ENCODE measurements at places on chromosomes 7 and 10.

- peak; percentile 35 for DNase-seq
These were observed 73.4 kb downstream of the CAV1 start for GRCh38 chr7:116598278-116598677.

- no peak for DNase-seq
These were observed 106.1 kb downstream of the CRPPA start for GRCh38 chr7:16315280-16315679.

DNA sequence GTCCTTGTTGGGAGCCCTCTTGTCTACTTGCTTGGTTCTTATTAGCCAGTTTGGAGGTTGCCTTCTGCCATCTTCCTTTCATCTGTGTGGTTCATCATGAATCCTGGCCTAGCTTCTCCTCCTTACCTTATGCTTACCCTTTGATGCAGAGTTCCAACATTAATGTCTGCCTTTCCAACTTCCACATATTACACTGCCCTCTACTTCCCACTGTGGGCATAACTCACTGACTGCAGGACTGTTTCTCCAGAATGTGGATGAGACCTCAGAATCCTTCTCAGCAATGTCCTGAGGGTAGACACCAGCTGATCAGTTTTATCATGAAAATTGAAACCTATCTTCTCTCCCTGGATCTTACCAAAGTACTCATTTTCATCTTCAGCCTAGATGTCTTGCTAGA is 491.0 kb downstream of the LRMDA start:
- no peak for DNase-seq

GRCh38 chr7:89232-90019 is 102.9 kb upstream of the FAM20C start:
- DNase-seq, result peak; percentile 92

DNA sequence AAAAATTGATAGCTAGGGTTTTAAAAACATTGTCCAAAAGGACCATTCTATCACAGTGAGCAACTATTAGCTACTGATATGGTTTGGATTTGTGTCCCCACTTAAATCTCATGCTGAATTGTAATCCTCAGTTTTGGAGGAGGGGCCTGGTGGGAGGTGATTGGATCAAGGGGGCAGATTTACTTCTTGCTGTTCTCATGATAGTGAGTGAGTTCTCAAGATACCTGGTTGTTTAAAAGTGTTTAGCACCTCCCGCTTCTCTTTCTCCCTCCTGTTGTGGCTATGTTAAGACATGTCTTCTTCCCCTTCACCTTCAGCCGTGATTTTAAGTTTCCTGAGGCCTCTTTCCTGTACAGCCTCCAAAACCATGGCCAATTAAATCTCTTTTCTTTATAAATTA is 500.4 kb upstream of the POT1 start:
- no peak for DNase-seq

GRCh38 chr7:79504607-79505389 is 51.3 kb upstream of the MAGI2 start:
- no peak for DNase-seq

DNA sequence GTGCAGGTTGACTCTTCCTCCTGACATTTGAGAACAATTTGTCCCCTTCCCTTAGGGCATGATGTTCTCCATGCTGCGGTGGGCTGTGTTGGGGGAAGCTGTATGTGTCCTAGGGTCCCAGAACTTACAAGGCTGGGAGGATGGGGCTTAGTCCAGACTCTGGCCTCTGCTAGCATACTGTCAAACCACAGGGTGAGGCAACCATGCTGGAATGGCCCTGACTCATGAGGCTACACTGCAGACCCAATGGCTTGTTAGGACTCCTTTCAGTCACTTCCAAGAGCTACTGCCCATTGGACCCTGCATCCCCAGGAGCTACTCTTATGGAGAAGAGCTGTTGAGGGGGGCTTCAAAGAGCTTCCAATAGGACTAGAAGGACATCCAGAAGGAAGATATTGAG is 20.1 kb upstream of the FAM170B start:
- DNase-seq, result peak; percentile 63

DNA sequence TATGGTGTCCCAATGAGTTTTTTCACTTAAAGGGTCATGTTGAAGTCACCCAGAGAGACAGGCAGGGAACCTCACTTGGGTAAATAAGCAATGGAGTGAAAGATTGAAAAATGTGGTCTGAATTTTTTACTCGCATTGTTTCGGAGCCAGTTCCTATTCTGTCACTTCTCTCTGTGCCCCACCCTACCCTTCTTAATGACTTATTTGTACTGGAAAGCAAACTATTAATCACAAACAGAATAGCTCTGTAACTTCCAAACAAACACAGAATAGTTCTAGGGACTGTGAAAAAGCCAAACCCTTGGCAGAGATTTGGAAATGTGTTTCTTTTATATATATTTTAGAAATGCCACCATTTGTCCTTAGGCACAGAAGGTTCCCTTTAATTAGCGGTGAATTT is 76.0 kb downstream of the LRMDA start:
- DNase-seq, result no peak

DNA sequence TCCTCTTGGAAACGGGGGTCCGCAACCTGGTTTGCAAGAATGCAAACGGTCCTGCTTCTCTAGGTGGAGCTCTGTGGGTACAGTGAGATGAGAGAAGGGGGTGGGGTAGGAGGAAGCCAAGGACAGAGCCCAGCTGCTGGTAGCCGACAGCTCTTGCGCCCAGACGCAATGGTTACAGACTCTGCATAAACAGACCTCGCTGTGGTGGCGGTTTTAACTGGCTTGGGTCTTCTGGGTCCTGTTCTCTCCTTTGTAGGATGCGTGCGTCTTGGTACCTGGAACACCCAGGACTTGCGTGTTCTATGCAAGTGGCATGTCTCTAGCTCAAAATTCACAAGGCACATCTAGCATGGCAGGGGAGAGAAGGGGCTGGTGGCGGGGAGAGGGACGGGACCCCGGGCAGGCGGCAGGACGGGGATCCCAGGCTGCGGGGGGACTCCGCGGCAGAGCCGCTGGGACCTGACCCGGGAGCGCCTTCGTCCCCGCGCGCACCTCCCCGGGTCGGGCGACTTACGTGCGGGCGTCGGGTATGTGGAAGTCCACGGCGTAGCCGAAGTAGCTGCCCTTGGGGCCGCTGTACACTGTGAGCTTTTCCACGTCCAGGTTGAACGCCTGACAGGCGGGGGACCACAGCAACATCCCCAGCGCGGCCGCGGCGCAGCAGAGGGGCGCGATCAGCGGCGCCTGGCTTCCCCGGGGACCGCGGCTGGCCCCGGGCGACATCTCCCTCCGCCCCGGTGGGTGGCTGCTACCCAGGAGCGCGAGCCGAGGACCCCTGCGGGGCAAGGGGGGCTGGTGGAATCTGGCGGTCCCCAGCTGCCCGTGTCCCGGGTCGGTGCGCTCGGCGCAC is 448 bp downstream of the ITGA8 start:
- DNase-seq, result no peak

DNA sequence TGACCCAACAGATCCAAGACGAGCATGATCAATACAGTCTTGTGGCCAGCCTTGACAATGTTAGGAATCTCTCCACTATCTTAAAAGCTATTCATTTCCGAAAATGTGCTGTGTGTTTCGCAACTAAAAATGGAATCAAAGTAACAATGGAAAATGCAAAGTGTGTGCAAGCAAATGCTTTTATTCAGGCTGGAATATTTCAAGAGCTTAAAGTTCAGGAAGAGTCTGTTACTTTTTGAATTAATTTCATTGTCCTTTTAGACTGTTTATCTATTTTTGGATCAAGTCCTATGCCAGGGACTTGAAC is 24.3 kb upstream of the TIAL1 start:
- no peak for DNase-seq

DNA sequence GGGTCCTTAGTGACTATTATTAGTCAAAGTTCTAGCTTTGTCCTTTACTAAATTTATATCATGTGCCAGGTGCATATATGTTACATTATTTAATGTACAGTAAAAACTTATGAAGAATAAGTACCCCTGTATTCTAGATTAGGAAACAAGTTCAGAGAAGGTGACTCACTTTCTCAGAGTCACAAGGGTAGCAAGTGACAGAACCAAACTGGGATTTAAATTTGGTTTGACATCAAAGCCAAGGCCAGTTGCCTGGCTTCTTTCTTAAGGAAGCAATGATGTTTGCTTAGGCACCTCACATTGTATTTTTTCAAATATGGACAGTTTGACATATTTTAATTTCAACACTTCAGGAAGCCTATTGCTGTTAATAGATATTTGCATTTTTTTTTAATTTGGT is 2.5 kb downstream of the LSM8 start:
- no peak for DNase-seq

DNA sequence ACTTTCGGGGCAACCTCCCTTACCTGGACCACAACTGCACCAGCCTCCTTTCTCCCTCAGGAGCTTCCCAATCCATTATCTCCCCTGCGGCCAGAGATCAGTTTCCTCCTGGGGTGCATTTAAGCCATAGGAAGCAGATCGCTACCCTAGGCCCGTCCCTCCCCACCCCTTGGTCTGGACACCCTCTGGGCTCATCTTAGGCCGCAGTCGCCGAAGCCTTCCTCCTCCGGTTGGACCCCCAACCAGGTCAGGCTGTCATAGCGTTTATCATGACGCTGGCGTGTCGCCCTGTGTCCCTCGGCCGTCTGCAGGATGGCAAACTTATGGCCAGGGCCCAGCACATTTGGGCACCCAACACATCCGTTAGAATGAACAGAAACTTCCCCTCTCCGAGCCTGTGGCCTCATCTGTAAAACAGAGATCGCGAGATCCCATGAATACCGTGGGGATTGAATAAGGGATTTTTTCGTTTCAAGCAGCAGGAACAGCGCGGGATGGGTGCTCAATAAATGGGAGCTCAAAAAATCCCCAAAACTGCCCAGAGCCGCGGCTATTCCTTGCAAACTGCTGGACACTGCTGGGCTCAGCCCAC is 669 bp upstream of the AP5Z1 start:
- DNase-seq, result peak; percentile 70

DNA sequence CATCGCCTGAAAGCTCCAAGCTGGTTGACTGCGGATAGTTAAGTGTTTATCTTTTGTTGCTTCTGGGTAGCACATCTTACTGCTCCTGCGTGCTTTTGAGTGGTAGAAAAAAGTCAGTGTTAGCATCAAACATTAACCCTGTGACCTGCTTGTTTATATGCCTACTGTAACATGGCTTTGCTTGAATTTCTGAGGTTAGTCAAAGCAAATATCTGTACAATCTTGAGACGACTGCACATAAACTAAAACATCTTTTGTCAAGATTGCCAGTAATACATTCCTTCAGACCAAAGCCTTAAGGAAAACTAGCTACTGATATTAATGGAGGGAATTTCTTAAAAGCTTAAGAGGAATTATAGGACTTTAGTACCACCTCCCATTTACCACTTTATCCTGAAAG is 163.7 kb downstream of the BAMBI start:
- no peak for DNase-seq

DNA sequence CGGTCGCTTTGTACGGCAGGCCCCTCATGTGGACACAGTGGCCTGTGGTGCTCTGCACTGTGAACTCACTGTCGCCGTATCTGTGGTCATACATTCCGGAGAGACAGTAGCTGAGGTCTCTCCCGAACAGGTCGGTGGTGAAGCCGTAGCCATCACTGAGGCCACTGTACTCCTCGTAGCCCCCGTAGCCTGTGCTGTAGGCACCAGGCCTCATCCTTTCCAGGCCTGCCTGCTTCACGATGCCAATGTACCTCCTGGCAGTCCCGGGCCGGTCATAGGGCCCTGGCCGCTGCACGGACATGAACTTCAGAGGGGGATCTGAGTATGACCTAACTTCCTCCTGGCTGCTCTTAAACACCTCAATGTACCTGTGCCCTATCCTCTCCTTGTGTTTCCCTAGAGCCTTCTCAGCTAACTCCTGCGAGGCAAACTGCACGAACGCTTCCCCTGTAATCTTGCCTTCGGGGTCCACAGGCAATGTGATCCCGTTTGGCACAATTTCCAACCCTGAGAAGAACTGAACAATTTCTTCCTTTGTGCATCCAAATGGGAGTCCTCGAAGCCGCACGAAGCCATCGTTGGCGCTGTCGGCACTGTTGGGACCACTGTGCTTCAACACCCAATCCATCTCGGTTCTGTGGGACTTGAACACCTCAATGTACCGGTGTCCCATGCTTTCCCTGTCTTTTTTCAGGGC is 15.7 kb downstream of the FXYD4 start:
- DNase-seq, result no peak

DNA sequence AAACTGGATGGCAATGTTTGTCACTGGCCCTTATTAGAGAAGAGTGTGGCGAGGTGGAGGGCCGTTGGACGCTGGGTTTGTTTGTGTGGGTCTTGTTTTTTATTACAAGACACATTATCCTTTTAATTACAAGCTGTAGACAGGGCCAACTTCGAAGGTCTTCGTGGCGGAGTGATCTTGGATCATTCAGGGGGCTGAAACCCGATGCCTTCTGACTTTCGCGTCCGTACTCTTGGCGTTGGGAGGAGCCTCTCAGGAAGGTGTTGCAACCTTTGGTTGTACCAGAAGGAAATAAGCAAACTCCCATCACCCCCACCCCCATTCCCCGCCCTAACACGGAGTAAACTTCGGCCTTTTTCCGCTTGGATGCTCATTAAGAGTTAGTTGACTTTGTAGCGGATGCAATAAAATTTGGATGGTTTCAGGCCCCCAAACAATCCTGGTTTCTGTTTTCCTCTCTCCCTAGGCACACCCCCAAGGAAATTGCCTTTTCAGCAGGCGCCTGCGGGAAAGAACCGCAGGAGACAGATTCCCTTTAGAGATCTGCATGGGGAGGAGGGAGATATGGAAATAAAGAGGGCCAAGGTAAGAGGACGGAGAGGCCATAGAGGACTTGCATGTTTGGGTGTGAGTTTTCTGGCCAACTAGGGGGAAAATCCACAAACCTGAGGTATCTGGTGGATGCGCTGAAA is 294.5 kb upstream of the NFE2L3 start:
- DNase-seq, result peak; percentile 18

DNA sequence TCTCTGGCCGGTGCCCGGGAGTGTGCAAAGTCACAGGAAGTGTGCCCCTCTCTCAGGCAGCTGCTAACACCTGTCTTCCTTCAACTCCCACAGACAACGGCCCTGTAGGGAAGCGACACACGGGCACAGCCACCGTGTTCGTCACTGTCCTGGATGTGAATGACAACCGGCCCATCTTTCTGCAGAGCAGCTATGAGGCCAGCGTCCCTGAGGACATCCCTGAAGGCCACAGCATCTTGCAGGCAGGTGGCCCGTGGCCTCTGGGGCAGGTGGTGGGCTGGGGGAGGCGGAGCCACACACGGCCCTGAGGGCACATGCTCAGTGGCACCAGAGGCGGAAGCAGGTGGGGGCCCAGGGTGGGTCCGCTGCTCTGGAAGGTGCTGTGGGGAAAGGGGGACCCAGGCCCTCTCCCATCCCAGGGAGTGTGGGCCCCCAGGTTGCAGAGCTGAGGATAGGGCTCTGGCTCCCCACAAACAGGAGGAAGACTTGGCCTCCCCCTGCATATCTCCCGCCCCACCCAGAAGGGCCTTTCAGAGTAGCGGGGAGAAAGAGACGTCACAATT is 6.9 kb downstream of the C10orf105 start:
- no peak for DNase-seq
